ENCODE measurements at places on chromosomes 7 and 10.

DNA sequence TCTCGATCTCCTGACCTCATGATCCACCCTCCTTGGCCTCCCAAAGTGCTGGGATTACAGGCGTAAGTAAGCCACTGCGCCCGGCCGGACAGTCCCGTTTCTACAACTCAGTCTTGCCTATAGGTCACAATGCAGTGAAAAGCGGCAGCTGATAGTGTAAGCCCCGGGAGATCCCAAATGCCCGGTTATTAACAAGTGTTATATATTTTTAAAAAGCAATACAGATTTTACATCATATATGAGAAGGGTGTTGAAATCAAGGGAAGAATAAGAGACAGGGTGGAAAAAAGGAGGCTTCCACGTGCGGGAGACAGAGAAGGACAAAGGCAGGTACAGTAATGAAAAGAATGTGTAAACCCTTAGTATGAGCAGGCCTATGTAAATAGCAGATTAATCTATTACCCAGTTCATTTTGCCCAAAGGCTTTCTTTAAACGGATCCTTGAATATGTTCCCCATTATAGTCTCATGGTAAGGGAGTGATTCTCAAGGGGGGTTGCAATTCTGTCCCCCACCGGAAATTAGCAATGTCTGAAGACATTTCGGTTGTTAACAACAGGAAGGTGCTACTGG lies 170.8 kb downstream of the PDE1C start:
- DNase-seq, result no peak

GRCh38 chr10:34127676-34128075 lies 687.4 kb downstream of the PARD3 start:
- DNase-seq, result no peak

- no peak for DNase-seq
Measured at GRCh38 chr10:67110286-67110685, 184.4 kb downstream of the LRRTM3 start.

GRCh38 chr10:31853629-31854028 lies 75.0 kb downstream of the ARHGAP12 start:
- no peak for DNase-seq

- no peak for DNase-seq
Measured at GRCh38 chr10:17196045-17196444, 5.4 kb downstream of the TRDMT1 start.

DNA sequence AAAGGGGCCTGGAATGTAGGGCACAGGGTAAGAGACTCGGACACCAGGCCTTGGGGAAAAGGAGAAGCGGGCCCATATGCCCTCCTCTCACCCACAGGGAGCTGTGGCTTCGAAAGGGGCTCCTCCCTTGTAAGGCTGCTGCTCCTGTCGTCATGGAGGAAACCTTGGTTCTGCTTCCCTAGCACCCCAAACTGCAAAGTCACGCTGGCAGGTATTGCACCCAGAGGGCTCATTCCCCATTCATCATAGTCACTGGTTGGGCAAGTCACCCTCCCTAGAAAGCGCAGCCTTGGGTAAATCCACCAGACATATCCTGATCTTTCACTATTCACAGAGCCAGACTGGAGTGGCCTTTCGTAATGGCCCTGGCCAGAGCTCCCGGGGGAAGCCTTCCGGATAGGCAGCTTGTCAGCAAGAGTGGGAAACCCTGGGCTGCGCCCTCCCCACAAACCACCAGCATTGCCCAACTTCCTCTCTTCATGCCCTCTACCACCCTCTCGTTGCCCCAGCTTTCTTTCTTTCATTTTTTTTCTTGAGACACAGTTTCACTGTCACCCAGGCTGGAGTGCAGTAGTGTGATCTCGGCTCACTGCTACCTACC lies 121.0 kb downstream of the HIP1 start:
- no peak for DNase-seq

DNA sequence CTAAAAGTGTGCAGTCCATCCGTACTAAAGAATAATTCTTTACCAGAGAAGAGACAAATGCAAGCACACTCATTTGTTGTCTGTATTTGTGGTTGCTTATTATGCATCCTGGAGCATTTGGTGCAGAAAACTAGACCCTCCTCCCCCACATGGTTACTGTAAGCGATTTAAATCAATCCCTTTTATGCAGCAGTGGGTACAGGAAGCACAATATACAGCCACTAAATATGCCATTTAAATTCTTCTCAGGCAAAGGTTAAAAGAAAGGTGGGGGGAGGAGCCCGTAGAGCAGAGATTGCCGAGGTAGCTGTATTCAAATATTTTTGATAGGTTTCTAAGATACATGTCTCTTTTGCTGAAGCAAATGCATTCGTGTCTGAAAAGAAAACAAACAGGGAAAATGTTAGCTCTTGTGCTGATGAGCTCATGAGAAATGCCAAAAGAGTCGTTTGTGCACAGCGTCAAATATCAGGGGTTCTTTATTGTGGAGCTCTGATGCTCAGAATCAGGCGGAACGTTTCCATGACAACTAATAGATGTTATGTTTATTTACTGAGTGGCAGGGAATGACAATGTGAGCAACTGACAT lies 131.3 kb upstream of the NPVF start:
- DNase-seq, result peak; percentile 66

GRCh38 chr10:125556882-125557281 lies 126.1 kb downstream of the TEX36 start:
- peak; percentile 42 for DNase-seq

GRCh38 chr10:89954061-89954460 lies 252.7 kb downstream of the KIF20B start:
- DNase-seq, result no peak

- no peak for DNase-seq
Measured at GRCh38 chr10:48926255-48926654, 13.4 kb downstream of the LRRC18 start.

GRCh38 chr10:96493871-96494525 lies 19.7 kb downstream of the TLL2 start:
- DNase-seq, result no peak

DNA sequence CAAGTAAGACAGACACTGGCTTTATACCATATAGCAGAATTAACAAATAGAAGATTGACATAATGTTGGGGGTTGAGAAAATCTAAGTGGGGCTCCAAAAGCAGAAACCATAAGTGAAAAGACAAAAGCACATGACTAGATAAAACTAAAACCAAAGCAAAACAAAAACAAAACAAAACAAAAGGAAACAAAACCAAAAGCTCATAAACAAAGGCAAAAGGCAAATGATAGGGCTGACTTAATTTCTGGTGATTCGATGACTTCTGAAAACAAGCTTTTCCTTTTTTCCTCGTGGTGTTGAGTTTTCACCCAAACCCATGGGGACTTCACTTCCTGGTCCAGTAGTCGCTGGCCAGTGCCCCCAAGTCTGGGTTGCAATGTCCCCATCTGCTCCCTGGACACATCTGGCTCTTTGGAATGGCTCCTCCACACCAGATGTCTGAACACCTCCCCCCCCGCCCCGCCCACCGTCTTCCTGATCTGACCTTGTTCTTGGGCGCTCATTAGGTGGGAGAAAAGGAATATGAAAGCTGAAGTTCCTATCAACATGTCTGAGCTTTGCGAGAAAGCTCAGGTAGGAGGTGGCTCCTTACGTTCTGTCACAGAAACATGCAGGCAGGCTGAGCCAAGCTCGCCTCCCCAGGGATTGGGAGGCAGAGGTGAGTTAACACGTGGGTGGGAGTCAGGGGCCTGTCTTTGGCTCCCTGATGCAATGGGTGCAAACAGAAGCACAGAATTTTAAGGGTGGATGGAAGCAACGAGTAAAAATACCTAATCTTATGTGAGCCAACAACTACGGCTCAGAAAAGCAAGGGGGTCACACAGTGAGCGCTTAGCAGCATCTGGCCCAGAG lies 121.0 kb downstream of the NEURL1 start:
- DNase-seq, result no peak

- DNase-seq, result no peak
Measured at GRCh38 chr10:78362406-78363022, 328.9 kb downstream of the RPS24 start.

GRCh38 chr10:44995914-44996669 lies 4.6 kb upstream of the ZNF22 start:
- DNase-seq, result peak; percentile 71

GRCh38 chr10:5376450-5376849 lies 11.7 kb downstream of the UCN3 start:
- no peak for DNase-seq

DNA sequence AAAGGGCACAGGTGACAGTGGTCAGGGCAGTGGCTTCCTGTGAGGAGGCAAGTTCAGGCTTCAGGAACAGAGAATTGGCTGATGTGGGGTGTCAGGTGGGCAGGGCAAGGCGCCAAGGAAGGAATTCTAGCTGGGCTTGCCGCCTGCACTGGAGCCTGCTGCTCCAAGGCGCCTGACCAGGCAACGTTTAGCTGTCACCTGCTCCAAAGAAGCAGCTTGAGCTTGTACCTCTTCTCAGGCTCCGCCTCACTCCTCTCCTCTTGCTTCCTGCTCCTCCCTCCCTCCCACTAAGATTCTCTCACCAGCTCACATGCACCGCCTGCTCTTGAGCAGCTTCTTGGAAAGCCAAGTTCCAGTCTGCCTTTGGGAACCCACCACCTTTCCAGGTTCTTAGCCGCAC lies 187.4 kb upstream of the GRB10 start:
- DNase-seq, result no peak

DNA sequence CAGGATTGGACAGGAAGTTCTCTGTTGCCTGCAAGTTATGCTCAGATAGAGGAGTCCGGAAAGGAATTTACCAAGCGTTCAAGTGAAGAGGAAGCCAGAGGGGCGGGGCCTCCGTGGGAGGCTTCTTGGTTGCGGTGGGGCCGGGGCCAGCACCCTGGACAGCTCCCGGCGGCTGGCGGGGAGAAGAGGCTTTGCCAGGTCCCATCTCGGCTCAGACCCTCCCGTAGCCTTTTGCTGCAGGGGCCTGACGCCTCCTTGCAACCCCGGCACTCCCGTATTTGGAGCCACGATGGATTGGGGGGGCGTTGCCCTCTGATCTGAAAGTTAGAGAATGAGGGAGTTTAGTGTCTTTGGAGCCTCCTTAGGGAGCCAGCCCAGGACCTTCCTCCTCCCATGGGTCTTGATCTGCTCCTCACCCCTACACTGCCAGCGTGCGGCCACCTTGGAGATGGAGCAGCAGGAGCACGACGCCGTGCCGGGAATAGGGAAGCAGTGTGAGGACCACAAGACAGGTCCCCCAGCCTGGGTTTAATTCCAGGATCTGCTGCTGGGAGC lies 3.1 kb upstream of the SLC18A3 start:
- peak; percentile 83 for DNase-seq

DNA sequence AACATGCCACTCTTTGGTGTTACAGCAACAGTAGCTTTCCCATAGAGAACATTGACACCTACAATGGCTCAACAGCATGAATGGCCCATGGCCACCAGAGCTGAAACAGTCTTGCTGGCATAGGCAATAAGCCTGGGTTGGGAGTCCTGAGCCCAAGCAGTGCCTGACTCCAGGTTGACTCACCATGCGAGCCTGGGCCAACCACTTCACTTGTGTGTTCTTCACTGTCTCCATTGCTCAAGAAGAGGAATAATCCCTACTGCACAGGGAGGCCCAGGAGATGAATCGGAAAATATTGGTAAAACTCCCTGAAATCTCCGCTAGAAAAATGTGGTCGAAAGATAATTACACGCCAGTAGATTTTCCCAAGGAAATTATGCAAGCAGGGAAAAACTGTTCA lies 89.2 kb upstream of the INHBA start:
- DNase-seq, result no peak

GRCh38 chr10:44049301-44050015 lies 335.4 kb downstream of the CXCL12 start:
- DNase-seq, result no peak

DNA sequence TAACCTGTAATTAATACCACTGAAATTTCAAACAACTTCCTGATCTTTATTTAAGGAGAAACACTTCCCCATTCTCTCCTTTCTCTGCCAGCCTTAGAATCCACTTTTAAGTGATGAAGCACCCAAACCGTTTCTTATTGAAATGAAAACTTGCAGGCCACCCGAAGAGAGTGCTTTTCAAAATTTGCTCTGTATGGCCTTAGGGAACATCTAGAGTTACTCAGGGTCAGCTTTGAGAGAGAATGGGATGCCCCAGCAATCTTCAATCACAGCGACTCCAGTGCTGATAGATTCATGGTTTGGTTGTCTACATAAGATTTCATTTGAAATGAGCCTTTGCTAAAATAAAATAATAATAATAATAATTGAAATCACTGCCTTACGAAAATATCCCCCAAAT lies 323.1 kb downstream of the PCLO start:
- no peak for DNase-seq

GRCh38 chr10:51472154-51472553 lies 227.2 kb downstream of the CSTF2T start:
- no peak for DNase-seq

GRCh38 chr7:40680657-40681056 lies 545.9 kb downstream of the SUGCT start:
- no peak for DNase-seq

DNA sequence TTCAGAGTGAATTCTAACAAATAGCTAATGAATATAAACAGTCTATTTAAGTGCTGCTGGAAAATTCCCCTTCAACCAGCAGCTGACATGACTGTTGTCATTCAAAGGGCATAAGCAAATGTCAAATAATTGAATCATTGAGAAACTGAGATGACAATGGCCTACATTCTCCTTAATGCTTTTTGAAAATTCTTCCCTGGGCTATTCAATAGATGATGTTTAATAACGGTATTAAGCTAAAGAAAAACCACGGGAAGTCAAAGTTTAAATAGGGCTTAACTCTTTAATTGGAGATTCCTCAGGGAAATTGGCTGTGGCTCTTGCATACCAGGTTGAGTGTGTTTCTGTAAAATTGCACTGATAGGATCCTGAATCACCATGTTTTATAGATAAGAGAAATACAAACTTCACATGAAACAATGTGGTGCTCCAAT lies 77.0 kb downstream of the ARL4A start:
- DNase-seq, result no peak

GRCh38 chr10:59814878-59815277 lies 61.6 kb upstream of the MRLN start:
- no peak for DNase-seq

- no peak for DNase-seq
Measured at GRCh38 chr7:16210171-16210570, 211.2 kb downstream of the CRPPA start.

DNA sequence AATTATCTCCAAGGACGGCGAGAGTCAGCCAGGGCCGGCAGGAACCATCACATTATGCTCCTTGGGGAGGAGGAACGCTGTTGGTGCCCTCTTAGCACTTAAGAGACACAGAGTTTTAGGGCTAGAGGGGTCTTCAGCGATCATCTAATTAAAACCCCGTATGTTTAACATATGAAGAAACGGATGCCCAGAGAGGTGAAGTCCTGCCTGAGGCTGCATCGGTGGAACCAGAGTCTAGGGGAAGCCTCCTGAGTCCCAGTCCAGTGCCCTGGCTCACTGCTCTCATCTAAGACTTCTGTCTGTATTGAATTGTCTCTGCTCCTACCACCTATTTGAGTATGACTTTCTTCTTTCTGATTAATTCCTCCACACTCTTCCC lies 688 bp upstream of the ABCB4 start:
- no peak for DNase-seq

GRCh38 chr10:102408728-102409603 lies 9.6 kb downstream of the PSD start:
- peak; percentile 88 for DNase-seq

Measured in lung (tissue), 17 donors.